ENCODE measurements at places on chromosomes 13 and 19.
A peak's percentile ranks its signal among the peaks of the same experiment; 100 is the strongest.

DNA sequence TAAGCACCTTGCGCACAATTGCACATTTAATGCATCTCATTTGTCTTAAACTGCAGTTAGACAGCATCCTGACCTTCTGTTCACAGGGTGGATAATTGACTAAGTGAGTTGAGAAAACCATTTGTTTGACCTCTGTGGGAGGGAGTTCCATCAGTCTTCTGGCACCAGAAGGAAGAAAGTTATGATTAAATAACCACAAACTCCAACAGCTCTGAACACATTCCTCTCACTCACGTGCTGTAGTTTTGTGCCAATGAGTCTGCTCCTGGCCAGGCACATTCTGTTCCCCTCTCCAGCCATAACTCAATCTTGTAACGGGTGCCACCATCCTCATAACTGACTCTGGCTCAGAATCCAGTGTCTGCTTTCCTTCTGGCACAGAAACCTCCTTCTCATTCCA is 817.2 kb downstream of the SLITRK1 start:
- no peak for DNase-seq

DNA sequence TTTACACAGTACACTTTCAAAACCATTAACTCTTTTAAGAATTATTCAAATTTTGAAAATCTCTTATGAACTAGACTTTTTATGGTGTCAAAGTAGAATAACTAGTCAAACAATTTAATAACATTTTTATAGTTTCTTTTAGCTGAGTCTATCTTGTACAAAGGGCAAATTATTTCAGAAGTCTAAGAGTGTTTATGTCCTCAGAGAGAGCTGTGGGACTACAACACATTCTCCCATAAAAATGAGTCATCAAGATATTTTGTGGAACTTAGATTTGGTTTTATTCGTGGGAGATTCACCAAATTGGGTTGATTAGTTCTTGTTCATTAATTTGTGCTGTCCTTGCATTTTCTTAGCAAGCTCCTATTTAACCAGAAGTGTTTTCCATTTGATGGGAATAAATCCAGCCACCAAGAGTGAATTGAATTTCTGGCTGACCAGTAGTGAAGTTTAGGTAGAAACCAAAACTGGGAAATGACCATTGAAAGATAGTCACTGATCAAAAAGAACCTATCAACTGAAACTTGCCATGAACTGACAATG is 291.0 kb downstream of the DLEU7 start:
- DNase-seq: no peak

DNA sequence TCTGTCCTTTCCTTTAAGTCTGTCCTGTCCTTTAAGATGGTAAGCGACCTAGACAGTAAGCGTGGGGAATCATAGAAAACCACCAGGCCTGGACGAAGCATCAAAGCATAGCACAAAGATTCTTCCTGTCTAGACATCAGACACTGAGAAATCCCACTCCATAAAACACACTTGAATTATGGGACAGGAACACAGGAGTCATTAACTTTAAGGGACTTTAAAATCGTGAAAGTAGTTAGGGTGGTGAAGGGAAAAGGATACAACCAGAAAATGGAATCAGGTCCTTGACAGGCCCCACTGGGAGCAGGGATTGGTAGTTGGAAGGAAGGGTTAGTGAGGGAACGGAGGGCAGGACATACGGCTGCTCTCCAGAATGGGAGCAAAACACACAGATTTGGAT is 31.6 kb upstream of the C1QTNF9 start:
- no peak for DNase-seq

DNA sequence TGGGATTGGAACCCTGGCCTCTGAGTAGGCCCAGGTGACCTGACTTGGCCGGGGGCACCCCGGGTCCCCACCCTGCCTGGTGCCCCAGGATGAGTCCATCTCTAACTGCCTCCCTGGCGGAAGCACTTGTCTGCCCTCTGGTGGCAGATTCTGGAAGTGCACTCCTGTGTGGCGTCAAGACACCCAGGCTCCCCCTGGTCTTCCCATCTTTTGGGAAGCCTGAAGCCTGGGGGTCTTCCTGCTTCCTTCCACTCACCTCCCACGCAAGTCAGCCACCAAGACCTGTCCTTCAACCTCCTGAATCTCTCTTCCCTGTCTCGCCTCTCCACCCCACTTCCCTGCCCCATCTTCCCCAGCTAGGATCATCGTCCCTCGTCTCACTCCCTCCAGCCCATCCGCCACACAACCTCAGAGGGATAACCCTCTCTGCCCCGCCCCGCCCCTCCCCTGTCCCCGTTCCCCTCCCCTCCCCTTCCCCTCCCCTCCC is 7.4 kb downstream of the RABAC1 start:
- DNase-seq: peak; percentile 52

DNA sequence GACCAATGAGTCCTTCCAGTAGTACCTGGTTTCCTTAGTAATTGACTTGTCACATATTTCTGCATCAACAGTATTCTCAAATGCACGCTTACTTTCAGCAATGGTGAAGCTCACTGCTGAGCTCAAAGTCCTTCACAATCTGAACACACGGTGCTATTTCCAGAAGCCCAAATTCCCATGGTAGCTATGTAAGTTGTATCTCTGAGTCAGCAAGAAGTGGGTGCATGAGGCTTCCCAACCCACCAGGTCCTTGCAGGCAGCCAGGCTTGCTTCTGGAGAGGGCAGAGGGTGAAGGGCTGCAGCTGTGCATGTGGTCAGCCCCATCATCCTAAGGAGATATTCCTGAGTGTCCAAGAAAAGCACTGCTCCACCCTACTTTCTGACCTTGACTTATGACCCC is 25.7 kb downstream of the COL4A2 start:
- DNase-seq: no peak

GRCh38 chr13:25846222-25846984 is 205.4 kb downstream of the SHISA2 start:
- no peak for DNase-seq

DNA sequence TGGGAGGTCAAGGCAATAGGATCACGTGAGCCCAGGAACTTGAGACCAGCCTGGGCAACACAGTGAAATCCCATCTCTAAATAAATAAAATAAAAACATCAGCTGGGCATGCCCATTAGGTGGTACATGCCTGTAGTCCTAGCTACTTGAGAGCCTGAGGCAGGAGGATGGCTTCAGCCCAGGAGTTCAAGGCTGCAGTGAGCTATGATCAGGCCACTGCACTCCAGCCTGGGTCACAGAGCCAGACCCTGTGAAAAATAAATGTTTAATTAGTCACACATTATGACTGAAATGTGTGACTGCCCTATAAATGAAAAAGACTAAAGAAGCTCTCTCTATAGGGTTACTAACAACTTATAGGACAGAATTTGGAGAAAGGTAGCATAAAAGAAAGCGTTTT is 37.7 kb downstream of the USP12 start:
- no peak for DNase-seq

GRCh38 chr19:50383001-50383851 is 921 bp upstream of the POLD1 start:
- DNase-seq: no peak

DNA sequence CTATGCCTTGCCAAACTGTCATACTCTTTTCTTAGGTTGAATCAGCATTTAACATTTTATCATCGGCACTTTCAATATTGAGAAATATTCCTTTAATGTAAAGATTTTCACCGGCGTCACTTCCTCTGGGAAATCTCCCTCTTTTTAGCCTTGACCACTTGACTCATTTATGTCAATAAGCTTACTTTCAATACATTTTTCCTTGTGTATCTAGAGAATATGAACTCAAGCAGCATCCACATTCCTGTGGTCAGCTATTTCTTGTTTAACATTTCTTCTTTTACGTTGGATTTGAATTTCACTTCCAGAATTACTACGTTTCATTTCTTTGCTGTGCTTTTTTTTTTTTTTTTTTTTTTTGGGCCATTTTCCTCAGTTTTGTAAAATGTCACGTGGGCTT is 271.2 kb upstream of the HTR2A start:
- DNase-seq: no peak

- no peak for DNase-seq
Measured at GRCh38 chr19:55206664-55207500, 2.4 kb downstream of the PTPRH start.

GRCh38 chr19:2724148-2724557 is 3.0 kb upstream of the DIRAS1 start:
- DNase-seq: no peak

DNA sequence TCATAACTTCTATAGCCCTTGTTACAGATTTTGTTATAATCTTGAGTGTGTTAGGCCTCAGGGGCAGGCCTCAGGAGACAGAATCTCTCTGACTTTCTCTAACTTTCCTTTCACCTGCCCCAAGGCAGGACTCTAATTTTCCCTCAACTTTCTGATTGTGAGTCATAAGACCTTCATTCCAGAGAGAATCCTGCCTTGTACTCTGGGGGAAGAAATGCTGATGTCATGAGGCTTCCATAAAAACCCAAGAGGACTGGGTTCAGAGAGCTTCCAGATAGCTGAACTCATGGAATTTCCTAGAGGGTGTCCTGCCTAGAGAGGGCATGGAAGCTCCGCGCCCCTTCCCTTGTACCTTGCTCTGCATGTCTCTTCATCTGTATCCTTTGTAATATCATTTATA is 5.3 kb upstream of the KBTBD6 start:
- no peak for DNase-seq

DNA sequence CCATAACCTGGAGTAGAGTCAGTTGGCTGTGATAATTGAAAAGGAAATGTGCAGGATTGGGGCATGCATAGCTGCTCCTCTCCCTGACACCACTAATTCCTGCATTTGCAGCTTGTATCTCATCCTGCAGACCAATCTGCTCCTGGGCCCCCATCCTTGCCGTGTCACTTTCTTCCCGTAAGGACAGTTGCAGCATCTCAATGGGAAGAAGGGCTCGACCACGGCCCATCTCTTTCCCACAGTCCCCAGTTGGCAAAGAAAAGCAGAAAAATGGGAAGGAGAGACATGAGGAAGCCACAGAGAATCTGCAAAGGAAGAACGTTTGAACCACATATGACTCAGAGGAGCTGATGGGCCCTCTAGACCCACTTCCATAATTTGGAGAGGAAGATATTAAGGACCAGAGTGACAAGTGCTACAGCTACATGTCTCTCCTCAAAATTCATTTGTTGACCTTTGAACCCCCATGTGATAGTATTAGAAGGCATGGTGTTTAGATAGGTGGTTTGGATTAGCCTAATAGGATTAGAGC is 1.8 kb upstream of the SIGLEC12 start:
- DNase-seq: no peak

DNA sequence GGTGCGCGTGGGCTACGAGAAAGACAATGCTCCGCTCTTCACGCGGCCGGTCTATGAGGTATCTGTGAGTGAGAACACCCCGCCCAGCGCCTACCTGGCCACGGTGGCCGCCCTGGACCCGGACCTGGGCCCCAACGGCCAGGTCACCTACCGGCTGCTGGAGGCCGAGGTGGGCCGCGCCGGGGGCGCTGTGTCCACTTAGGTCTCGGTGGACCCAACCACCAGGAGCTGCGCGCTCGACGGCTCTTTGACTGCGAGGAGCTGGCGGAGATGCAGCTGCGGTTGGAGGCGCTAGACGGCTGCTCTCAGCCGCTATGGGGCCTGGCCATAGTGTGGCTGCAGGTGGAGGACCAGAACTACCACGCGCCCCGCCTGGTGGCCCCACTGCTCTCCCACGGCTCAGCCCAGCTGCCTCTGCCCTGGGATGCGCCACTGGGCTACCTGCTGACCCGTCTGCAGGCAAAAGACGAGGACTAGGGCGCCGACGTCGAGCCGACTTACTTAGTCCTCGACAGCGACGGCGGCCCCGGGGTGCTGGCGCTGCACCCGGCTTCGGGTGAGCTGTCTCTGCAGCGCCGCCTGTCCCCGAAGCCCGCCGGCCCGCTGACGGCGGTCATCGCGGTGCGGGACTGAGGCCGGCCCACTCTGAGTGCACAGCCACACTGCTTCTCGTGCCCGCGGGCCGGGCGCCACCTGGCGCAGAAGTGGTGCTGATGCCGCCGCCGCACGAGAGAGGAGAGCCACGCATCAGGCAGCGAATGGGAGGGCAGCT is 173.0 kb downstream of the OLFM4 start:
- DNase-seq: no peak

DNA sequence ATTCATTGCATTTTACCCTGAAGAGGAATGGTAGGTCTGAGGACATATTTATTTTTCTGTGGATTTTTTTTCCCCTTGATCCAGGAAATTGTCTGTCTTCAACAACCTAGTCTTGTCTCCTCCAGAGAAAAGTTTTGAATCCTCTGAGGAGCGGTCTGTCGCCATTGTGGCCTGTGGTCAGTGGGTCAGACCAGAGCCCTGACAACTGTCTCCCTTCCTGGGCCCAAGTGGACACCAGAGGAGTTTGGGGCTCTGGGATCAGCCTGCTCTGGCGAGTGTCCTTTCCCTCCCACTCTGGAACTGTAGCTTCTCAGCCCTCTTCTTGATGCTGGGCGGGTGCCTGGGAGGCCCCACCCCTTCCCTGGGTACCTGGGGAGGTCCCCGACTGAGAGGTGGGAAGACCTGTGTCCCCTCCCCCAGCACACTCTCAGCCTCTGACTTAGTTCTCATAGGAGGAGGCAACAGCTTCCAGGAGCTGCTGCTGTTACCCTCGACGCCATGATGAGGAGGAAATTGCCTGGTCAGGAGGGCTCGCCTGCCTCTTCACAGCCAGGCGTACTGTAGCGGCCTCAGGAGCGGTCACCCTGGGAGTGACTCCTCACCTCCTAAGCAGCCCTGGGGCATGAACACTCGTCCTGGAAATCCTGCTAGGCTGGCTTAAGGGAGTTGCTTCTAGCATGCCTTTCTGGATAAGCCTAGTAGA is 110.3 kb downstream of the GGACT start:
- no peak for DNase-seq

DNA sequence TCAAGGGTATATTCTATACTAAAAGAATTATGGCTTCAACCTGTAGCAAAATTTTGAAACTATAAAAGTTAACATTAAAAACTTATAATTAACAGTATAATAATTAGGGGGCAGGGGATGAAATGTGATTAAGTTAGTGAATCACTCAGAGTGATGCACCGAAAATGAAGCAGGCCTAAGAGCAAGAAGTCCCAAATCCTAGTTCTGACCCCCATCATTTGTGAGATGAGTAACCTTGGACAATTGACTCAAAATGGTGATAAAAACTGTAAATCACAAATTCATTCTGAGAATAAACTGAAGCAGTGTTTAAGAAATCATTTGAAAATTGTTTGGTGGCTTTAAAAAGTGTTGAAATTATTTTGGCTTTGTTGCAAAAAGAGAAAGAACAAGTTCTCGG is 56.8 kb downstream of the KLF12 start:
- no peak for DNase-seq

All from T-helper 22 cell (primary cell).